Left renal cortex interstitium (tissue), 4 donors: ENCODE measurements at places on chromosomes 13 and 19. TPM values are rescaled to one million over a fixed set of nuclear protein-coding genes. Genes with fewer than 3 reads are reported as not detected.

The CEACAM4 gene
- polyA plus RNA-seq = not detected

GRCh38 chr19:40590464-40591265 is 10.5 kb upstream of the LTBP4 start:
- DNase-seq = no peak

DNA sequence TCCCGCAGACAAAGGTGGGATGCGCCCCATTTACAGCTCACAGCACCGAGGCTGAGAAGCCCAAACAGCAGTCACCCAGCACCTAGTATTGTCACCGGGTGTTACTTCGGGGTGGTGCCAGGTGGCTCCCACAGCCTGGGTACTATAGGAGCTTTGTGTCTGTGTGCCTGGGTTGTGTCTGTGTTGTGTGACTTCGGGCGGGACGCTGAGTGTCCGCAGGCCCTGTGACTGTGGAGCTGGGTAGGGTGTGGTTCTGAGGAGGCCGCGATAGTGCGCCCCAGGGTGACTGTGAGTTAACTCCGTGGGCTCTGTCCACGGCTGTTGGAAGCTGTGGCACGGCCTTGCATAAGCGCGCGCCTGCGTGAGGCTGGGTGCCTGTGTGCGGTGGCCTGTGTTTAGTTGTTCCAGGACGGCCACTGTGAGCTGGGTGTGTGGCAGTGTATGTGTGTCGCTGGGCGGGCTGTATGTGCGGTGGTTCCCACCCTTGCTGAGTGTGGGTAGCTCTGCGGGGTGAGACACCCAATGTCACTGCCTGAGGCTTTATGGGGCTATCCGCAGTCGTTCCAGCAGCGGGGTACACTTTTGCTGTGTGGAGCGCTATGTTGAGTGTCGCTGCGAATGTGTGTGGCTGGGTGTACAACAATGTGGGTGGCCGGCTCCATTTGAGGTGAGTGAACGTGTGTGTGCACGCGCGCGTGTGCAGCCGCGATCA is 559 bp upstream of the SSBP4 start:
- DNase-seq = no peak

- DNase-seq = no peak
Observed at GRCh38 chr19:13821292-13821691, 26.0 kb downstream of the ZSWIM4 start.

DNA sequence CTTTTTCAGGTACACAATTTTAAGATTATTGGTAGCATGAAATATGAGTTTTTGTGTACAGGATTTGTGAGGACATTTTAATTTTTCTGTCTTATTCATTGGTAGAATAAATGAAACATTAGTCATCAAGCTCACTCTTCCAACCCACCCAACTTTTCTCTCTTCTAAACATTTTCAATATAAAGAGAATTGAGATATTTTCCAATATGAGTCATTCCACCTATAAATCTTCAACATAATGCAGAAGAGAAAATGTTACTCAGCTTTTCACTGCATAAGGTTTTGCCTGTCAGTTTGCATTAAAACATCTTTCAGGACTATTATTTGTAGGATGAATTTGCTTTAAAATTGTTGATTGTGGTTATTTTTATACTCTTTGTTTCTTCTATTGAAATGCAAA is 330.7 kb downstream of the PCDH20 start:
- DNase-seq = no peak

- no peak for DNase-seq
Observed at GRCh38 chr19:4090356-4091220, 23.9 kb upstream of the ZBTB7A start.

DNA sequence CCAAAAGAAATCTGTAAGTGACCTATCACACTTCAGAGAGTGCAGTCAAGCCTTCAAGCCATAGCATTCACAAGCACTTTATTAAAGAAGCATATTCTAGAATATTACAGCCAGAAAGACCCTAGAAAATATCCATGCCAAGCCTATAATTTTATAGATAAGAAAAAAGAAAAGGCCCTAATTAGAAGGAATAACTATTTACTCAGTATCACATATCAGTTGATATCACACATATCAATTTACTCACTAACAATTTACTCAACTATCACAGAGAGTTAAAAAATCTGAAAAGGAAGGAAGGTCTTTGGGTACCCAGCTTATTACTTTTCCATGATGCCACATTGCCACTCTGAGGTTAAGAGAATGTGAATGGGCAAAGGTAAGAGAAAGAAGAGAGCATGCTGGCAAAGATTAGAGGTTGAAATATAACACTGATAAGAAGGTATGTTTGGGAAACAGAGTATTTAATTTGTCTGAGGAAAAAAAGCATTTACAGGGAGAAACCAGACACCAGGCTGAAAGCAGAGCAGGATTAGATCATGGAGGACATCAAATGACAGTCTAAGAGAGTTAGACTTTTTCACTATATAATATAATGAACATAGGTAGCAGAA is 186.2 kb downstream of the VWA8 start:
- no peak for DNase-seq

The UBE2L5 gene
- 0.66 TPM for polyA plus RNA-seq

The GIPC1 gene
- polyA plus RNA-seq = 117 TPM

The ZNF837 gene
- 7.1 TPM for polyA plus RNA-seq

The POSTN gene
- 248 TPM for polyA plus RNA-seq

GRCh38 chr19:55250262-55251036 is 8.4 kb downstream of the PPP6R1 start:
- no peak for DNase-seq

- no peak for DNase-seq
Observed at GRCh38 chr13:94829185-94829836, 117.0 kb upstream of the SOX21 start.

The METTL21C gene
- 0.59 TPM for polyA plus RNA-seq

- DNase-seq = no peak
Observed at GRCh38 chr19:45168767-45169351, 8.1 kb upstream of the NKPD1 start.

The CABP5 gene
- not detected for polyA plus RNA-seq

GRCh38 chr13:74892096-74892495 is 589.9 kb downstream of the TBC1D4 start:
- no peak for DNase-seq

DNA sequence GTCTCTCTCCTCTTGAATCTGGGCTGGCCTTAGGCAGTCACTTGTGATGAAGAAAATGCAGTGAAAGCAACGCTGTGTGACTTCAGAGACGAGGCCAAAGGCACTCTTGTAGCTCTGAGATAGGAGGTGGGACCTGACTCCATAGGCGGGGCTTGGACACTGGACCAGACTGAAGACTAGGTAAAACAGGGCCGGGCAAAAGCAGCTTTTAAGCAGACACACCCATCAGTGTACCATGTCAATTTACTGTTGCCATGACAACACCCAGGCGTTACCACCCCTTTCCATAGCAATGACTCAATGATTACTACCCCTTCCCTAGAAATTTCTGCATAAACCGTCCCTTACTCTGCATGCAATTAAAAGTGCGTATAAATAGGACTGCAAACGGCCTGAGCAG is 6.6 kb upstream of the EID2 start:
- no peak for DNase-seq

DNA sequence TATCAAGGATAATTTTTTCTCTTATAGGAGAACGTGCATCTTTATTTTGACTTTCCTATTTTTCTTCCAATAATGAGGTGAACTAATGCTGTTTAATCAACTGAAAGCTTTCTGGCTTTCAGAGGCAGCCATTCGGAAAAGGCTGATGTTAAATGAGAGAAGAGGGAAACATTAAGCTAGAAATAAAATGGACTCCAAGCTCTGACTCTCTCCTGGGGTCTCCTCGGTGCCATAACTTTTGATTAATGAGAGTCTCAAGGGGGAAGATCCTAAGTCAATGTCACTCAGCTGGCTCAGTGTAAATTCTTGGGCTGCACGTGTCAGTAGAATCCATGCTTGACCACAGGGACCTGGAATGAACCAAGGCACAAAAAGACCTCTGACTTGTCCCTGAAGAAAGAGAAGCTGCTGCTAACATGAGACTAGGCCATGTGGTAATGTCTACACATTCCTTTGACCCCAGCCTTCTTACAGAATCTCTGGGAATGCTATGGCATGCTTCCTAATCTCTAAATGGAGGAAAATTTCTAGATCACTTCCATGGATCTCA is 152.2 kb upstream of the RFC3 start:
- DNase-seq = no peak

DNA sequence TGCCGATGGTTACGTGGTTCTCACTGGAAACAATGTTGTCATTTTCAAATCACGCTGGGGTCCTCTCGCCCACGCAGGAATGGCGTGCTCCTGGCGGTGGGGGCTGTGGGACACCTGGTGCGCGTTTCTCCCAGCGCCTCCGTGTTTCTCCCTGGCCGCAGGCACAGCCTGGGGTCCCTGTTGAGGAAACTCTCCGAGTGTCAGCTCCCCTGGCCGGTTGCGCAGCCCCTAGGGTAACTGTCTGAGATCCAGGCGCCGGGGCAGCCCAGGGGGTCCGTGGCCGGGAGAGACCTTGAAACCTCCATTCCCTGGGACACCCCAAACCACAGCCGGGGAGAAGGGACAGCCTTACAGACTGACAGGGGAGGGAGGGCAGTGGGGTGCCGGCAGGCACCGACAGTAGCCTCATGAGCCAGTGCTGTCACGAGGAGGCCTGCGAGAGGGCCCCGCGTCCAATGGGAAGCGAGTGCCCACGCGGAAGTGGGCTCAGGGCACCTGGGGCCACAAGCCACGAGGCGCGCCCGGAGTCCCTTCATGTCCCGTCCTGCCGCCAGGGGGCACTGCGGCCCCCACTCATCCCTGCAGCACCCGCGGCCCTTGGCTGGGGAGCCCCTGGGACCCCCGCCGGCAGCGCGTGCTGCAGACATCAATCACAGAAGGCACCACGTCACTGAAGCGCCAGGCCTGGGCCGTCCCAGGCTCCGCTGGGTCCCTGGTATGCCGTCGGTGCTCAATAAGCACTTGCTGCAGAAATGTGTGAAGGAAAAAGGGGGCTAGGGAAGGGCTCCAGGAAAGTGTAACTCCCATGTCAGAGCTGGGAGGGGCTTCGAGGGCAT is 9.5 kb downstream of the ADAMTSL5 start:
- DNase-seq = no peak

DNA sequence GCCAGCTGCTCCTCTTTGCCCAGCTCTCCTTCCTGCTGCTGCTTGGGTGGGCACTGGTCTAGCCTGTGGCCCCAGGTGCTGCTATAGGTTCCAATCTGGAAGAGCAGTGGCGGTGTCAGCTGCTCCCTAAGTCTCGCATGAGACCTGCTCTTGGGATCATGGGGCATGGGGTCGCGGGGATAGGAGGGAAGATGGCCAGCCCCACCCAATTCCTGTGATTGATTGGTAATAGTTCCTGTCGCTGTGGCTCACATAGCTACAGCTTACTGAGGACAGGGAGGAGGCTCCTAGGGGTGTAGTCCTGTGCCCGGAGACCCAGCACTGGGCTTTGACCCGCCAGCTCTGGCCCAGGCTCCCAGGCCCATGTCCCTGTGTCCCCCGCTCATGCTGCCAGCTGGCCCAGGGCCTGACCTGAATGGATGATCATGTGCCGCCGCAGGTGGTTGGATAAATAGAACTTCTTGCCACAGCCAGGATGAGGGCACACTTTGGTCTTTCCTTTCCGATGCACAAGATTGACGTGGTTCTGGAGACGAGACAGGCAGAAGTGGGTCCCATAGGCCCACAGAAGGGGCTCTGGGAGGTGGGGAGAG is 4.5 kb upstream of the ELAVL3 start:
- DNase-seq = no peak

DNA sequence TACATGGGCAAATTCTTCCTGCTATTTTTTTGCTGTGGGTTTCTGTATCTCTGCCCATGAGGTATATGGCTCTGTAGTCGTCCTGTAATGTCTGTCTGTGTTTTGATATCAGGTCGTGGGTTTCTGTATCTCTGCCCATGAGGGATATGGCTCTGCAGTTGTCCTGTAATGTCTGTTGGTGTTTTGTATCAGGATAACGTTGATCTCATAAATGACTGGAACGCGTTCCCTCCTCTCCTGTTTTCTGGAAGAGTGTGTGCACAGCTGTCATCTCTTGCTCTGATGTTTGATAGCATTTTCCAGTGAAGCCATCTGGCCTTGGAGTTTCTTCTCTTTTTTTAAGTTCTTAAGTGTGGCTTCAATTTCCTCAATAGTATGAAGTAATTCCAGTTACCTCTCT is 57.2 kb downstream of the SOX1 start:
- no peak for DNase-seq

- no peak for DNase-seq
Observed at GRCh38 chr13:112852808-112853207, 116.2 kb upstream of the MCF2L start.

DNA sequence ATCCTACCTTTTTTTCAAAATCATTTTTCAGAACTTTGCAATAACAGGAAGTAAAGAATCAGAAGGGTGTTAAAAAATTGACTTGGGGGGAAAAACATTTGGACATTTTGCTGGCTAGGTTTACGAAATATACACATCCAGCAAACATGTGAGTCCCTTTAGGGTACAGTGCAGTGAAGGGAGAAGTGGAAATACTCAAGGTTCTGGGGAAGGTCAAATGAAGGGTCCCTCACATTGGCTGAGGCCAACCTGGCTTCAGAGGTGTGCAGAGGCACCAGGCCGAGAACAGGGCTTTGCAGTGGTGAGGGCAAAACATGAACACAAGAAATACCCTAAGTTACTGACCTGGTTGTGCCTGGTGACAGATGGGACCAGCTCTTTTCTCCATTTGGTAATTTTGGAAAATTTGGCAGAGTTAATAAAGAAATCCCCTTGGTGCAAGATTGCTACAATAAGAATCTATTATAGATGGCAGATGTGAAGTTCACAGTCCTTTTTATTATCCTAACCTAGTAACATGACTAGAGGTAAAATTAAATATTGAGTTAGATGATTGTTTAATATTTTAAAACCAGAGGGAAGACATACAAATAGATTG is 1.5 kb upstream of the UPF3A start:
- no peak for DNase-seq

The FUT2 gene
- 1.7 TPM for polyA plus RNA-seq

DNA sequence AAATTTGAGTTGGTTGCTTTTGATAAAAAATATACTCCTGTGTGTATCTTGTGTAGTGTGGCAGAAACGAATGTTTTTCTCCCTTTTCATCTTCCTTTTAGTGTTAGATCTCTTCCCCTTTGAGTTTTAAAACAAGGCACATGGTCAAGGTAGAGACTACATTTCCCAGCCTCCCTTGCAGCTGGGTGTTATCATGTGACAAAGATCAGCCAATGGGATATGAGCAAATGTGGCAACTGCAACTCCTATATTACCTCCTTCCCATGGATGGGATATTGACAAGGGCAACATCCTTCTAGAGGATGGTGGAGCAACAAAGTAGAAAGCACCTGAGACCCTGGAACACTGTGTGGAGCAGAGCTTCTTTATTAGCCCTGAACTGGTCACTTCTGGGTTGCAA is 42.4 kb downstream of the ADGRE3 start:
- no peak for DNase-seq

- DNase-seq = no peak
Observed at GRCh38 chr13:77225946-77226345, 100.9 kb downstream of the MYCBP2 start.

The RFPL4AL1 gene
- not detected for polyA plus RNA-seq

The GAS6 gene
- polyA plus RNA-seq = 38.4 TPM

The SIGLEC12 gene
- 0.40 TPM for polyA plus RNA-seq

DNA sequence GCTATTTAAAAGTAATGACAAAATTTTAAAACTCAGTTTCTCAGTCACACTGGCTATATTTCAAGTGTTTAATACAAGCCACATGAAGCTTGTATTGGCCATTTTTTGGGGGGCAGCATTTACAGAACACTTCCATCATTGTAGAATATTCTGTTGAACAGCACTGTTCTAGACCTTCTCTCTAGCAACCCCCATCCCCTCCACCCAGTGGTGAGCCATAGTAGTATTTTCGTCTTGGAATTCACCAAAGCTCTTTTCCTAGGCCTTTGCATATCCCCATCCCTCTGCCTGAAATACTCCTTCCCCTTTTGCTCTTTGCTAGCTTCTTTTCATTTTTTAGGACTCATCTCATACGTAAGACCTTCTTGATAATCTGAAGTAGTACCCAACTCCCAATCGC is 99.5 kb downstream of the ZC3H13 start:
- no peak for DNase-seq

The PEAK3 gene
- polyA plus RNA-seq = not detected

GRCh38 chr13:27293076-27293691 is 22.6 kb downstream of the RASL11A start:
- DNase-seq = no peak
